ENCODE measurements at places on chromosomes 12 and 14.

DNA sequence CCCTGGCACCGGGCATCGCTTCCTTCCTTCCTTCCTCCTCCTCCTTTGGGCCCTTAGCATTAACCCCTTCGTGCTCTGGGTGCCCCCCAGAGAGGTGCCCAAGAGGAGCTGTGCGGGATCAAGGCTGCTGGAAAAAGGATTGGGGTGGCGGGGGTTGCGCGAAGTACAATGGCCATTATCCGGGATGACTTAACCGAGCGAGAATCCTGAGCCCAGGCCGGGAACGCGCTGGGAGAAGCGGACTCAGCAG, 2.8 kb downstream of the DHH start:
- no peak for DNase-seq

DNA sequence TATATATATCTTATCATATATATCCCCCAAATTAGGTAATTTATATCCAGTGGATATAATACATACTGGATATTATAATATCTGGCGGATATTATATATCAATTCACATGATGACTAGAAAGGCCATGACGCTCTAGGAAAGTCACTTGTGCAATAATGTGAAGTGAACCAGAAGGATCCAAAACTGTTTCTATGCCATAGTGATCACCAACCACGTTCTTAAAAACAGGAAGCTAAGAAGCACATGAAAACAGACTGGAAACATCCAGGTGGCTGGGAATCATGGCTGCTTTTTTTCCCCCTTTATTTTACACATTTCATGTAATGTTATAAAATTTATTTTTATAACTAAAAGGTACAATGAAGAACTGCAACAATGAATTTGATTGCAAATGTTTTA, 1.4 kb downstream of the GUCY2C start:
- no peak for DNase-seq

GRCh38 chr14:89126461-89126860, 290.6 kb downstream of the FOXN3 start:
- no peak for DNase-seq

DNA sequence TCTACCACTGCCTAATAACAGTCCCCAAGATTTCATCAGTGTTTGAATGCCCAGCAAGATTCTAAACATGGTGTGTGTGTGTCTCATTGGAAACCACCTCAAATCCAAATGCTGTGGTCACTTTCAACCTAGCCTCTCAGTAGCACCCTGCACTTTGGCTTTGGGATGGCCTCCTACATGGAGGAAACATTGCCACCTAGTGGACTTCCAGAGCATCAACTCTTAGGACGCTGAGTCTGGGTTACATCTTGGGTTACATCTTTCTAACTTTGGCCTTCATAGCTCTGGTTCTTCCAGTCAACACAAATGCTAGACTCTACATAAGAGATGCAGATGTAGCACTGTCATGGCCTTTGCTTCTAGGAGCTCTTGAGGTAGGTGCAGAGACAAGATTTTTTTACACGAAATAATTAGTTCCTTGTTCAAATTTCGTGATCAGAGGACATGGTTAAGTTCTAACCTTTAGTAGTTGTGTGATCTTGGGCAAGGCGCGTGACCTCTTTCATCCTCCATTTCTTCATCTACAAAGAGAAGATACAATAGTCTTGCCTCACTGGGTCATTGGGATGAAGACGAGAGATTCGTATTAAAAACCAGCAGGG, 113.5 kb upstream of the VASH1 start:
- DNase-seq: no peak

GRCh38 chr12:123404581-123404980, 20.6 kb downstream of the KMT5A start:
- no peak for DNase-seq

- no peak for DNase-seq
Measured at GRCh38 chr12:67042697-67043131, 226.4 kb upstream of the CAND1 start.

DNA sequence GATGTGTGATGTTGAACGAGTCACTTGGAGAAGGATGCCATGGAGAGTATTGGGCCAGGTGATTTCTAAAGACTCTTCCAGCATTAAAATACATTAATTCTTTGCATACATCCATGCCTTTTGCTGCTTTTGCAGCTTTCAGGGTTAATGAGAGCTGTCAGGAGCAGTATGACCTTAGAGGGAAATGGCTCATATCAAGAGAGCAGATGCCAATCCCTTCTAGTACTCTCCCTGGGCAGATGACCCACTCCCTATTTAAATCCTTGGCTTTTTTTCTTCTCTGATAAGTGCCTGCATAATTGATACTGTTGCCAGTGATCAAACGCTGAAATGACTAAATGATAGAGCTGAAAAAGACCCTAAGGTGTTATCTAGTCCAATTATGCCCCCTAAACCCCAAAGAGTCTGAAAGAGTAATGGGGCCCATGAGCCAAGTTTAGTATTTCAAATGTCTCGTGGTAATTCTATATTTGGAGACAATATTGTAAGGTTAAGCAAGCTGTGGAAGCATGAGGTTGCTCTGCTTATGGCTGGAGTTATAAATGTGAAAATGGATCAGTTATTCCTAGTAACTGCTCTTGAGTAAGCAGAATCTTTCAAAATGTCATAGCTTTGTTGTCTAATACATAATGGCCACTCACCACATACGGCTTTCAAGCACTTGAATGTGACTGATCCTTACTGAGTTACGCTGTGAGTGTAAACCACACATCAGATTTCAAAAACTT, 137.3 kb downstream of the ETV6 start:
- DNase-seq: no peak

DNA sequence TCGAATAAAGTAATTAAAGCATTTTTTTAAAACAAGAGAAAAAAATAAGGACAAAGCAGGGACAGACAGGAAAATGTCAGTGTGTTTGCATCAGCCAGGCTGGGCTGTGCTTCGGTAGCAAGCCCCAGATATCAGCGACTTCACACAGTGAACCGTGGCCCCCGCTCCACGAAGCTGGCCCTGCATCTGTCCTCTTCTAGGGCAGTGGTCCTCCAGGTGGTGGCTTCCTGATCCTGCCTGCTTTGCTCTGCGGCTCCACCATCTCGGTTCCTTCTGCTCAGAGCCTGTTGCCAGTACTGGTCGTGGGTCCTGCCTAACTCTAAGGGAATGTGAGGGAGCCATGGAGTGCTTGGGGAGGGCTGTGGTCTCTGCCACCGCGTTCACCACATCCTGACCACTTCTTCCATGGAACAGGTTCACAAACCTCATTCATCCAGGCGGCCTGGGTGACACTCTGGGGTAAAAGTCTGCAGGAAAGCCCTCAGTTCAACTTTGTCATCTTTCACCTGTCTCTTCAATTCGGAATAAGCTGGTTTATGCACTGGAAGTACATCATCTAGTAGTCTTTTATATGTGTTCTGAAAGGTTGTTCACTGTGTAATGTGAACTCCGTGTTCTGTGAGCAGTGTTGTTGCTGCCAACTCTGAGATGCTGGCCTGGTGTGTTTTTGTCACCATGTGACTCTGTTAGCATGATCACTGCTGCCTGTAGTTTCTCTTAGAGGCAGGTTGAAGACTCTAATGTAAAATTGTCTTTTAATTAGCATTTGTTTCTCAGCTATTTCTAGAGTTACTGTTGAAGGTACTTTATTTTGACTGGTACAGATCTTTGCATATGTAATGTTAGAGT, 47.9 kb downstream of the ANKRD9 start:
- DNase-seq: no peak

DNA sequence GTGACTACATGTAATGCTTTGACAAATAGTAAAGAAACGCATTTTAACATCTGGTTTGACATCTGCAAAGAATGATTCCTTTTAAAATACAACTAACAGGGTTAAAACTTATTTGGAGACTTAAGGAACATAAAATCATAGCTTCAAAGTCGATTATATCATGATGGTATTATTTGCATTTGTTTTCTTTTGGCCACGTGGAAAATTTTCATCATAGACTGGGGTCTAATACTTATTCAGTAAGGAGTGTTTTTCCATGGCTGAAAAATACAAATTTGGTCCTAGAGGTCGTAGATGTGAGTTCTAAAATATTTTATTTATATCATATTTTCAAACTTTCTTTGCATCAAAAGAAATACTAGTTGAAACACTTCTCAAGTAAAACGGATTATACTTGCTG, 31.5 kb upstream of the LMNTD1 start:
- no peak for DNase-seq

GRCh38 chr14:68181519-68182326, 362.1 kb downstream of the RAD51B start:
- no peak for DNase-seq

GRCh38 chr14:36317650-36318049, 2.8 kb downstream of the MBIP start:
- no peak for DNase-seq

GRCh38 chr14:60125918-60126317, 34.2 kb downstream of the PCNX4 start:
- no peak for DNase-seq

- peak; percentile 30 for DNase-seq
Measured at GRCh38 chr12:64252681-64253080, 30.6 kb upstream of the KICS2 start.

GRCh38 chr14:53716578-53716977, 240.0 kb downstream of the BMP4 start:
- DNase-seq: no peak

- no peak for DNase-seq
Measured at GRCh38 chr12:79409562-79409961, 281.2 kb downstream of the PAWR start.

DNA sequence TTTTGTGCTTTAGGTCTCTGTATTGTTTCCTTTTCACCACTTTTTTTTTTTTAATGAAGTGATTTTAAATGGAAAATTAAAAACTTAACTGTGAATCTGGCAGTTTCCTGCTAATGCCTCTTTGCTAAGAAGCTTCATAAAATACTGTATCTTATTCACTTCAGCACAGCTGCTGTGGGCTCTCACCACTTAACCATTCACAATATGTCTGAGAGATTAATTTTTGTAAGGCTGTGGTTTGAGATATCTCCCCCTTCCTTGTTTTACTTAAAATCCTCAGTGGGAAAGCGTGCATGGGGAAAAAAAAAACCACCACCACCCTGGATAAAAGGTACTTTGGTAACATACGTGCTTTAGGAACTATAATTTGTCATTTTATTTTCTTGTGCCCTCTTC, 115.9 kb downstream of the ETV6 start:
- no peak for DNase-seq

GRCh38 chr12:101166866-101167265, 43.2 kb downstream of the SLC5A8 start:
- DNase-seq: no peak

- no peak for DNase-seq
Measured at GRCh38 chr12:124731869-124732268, 131.8 kb downstream of the SCARB1 start.

GRCh38 chr12:131066886-131067490, 113.3 kb downstream of the ADGRD1 start:
- DNase-seq: peak; percentile 54

DNA sequence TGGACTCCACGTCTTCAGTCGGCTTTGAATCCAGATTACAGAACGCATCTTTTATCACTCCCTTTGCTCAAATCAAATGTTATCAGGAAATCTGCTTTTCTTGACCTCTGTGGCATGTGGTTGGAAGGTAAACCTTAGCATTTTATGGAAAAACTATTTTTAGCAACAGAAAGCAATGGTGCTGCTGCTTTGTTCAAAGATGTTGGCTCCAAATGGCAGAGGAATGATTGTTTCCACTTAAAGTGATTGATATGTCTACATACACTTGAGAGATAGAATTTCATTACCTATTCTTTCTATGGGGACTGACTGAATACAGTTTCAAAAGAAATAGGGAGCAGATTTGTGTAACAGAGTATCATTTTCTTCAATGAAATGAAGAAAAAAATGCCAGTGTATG, 761.2 kb downstream of the NOVA1 start:
- no peak for DNase-seq

DNA sequence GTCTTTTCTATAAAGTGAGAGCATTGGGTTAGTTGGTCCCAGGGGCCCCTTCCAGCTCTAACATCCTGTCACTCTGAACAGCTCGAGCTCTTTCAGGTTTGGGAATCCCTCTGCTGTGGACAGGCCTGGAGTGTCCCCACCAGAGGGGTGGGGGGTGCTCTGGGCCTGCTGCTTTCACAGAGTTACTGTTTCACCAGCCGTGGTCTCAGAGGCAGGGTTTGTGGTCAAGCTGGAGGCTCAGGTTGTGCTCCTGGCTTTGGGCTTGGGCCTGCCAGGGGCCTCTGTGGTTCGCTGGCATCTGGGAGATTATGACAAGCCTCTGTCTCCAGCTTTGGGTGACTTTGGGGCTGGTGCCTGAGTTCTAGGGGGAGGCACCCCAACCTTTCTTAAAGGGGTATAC, 59.6 kb downstream of the FBXL14 start:
- no peak for DNase-seq

DNA sequence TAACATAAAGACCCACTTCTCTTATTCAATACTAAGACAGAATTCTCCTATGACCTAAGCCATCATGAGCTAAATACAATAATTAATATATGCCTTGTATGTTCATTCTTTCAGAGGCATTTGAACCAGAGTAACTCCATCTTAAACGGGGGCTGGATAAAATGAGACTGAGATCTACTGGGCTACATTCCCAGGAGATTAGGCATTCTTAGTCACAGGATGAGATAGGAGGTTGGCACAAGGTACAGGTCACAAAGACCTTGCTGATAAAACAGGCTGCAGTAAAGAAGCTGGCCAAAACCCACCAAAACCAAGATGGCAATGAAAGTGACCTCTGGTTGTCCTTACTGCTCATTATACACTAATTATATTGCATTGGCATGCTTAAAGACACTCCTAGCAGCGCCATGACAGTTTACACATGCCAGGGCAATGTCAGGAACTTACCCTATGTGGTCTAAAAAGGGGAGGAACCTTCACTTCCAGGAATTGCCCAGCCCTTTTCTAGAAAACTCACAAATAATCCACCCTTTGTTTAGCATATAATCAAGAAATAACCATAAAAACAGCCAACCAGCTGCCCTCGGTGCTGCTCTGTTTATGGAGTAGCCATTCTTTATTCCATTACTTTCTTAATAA, 260.7 kb downstream of the SSPN start:
- DNase-seq: no peak

GRCh38 chr14:80518173-80518572, 306.9 kb upstream of the DIO2 start:
- DNase-seq: no peak

DNA sequence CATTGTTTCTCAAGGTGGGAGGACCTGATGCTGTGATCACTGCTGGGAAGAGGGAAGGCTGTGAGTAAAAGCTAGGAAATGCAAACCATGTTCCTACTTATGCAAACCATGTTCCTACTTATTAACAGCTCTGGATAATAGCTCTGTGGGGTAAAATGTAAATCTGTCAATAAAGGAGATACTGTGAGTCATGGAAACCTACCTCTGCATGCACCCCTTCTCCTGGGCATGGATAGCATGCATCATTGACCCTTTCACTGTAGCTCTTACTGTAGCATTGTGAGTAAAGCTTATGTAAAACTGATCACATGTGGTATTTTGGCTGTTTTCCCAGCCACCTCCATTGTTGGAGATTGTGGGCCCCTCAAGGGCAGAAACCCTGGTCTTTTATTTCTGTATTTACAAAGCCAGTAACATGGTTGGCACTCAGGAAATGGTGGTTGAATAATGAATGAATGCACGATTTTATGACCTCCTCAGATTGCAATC, 253.7 kb downstream of the GRIN2B start:
- DNase-seq: no peak

GRCh38 chr12:332581-333205, 56.4 kb downstream of the KDM5A start:
- DNase-seq: no peak

- DNase-seq: no peak
Measured at GRCh38 chr14:64849940-64850339, 29.8 kb downstream of the SPTB start.

Data from tibial artery (tissue), 4 donors.